ENCODE measurements at places on chromosomes 7 and 10. TPM values are rescaled to one million over a fixed set of nuclear protein-coding genes. Genes with fewer than 3 reads are reported as not detected.

SPDYE9 gene
- not detected for total RNA-seq

SFXN3 gene
- 35.8 TPM for total RNA-seq

PRSS37 gene
- not detected for total RNA-seq

GPR26 gene
- not detected for total RNA-seq

- no peak for DNase-seq
Observed at GRCh38 chr7:134450294-134451000, 8.5 kb downstream of the AKR1B1 start.

DNA sequence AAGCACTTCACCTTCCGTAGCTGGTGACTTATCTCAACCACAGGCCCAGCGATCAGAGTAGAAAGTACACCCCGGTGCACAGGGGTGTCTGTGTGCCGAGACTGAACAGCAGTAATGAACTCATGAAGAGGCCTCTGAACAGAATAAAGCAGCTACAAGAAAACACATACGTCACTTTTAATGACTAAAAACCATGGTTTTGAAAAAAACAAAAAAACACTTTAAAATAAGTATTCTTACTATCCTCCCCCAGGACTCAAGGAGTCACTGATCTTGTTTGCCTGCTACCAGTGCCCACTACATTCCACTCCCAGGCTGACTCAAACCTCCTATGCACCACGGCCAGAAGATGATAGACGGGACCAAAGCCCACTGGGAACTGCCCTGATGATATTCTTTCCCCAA, 53.8 kb downstream of the NCAPG2 start:
- no peak for DNase-seq

GRCh38 chr10:45198486-45199204, 116.8 kb downstream of the OR13A1 start:
- no peak for DNase-seq

- DNase-seq = no peak
Observed at GRCh38 chr10:89471110-89471809, 56.9 kb downstream of the IFIT5 start.

GRCh38 chr10:114540236-114540635, 117.8 kb downstream of the ABLIM1 start:
- DNase-seq = no peak

- no peak for DNase-seq
Observed at GRCh38 chr7:149060156-149060555, 30.4 kb downstream of the ZNF786 start.

DNA sequence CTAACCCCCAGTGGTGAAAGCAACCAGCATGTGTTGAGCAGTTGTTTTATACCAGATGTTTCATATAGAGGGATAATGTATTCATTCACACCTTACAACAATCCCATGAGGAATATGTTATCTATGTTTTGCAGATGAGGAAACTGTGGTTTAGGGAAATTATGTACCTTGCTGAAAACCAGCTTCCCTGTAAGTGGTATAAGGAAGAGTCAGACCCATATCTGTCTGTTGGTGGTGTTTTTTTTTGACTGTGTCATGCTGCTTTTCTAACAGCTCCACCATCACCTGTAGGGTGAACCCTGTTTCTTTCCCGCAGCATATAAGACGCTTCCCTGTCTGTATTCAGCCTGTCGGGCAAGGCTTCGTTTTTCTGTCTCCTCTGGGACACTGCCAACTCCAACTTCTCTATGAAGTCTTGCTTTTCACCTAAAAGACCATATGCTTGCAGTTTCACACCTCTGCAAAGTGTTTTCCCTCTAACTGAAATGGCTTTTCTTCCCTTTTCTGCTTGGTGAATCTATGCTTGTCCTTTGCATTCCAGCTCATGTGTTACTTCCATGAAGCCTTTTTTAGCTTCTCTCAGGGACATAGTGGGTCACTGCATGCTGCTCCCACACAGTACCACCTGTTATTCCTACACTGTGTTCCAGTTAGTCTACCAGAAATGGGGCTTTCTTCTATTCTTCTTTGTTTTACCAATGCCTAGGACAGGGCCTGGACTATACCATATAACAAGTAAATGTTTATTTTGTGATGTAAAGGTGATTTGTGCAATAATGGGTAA, 92.8 kb downstream of the ST7 start:
- DNase-seq = no peak

GRCh38 chr10:84262190-84262956, 17.5 kb downstream of the RGR start:
- DNase-seq = no peak
